Fibroblast of skin of right quadriceps (primary cell): ENCODE measurements at places on chromosomes 16 and 17.

GRCh38 chr17:81927653-81928543 is at the start of gene MAFG:
MAFG (minus strand) TSS chr17:81927735; CDS start chr17:81923185, 4,550 bp downstream.
- DNase-seq, result peak; percentile 94

DNA sequence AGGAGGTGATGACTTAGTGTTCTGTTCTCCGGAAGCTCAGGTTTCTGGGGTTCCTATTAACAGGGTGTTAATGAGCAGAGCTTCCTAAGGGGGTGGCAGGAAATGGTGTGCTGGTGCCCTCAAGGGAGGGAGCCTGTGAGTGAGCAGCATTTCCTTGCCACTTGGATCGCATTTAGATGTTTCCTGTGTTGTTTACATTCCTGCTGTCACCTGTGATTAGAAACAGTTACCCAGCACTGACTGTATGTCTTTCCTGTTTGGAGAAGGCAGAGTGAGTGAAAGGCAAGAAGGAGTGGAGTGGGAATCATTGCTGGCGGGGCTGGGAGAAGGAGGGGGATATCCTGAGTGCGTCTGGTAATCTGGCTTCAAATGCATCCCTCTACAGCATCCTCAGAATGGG is 214.6 kb downstream of the CCDC182 start:
- no peak for DNase-seq

DNA sequence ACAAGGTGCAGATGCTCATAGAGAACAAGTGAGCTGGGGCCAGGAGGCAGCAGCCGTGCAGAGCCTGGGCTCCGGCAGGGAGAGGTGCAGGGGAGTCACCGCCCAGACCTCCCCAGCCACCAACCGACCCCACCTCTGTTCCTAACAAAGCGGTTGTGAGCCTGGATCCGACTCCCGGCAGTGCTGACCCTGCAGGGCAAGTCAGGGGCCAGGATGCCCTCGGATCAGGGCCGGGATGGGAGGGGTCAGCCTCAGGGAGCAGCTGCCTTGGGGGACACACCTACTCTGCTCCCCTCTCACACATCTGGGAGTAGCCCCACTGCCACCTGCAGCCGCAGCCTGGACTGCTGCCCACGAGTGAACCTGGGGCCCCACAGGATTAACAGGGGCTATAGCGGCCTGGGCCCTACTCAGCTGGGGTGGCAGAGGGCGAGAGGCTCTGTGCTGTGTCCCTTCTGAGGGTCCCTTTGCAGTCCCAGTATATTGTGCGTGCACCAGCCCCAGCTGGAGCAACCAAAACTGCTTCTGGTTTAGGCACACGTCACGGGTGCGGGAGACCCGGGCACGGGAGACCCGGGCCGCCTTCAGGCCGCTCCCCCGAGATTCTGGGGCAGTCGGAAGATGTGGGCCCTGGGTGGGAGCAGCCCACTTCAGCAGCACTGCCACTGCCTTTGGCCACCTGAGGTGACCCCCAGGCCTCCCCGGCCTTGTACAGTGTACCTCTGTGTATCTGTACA is 21.2 kb downstream of the MNT start:
- no peak for DNase-seq

- DNase-seq, result no peak
Measured at GRCh38 chr17:80585890-80586845, 41.5 kb downstream of the RPTOR start.

GRCh38 chr17:4515501-4515900 is 16.8 kb downstream of the SPNS2 start:
- no peak for DNase-seq

- DNase-seq, result peak; percentile 56
Measured at GRCh38 chr17:43517615-43518386, 28.3 kb downstream of the ETV4 start.

GRCh38 chr17:9958586-9959281 is 53.7 kb upstream of the RCVRN start:
- no peak for DNase-seq

DNA sequence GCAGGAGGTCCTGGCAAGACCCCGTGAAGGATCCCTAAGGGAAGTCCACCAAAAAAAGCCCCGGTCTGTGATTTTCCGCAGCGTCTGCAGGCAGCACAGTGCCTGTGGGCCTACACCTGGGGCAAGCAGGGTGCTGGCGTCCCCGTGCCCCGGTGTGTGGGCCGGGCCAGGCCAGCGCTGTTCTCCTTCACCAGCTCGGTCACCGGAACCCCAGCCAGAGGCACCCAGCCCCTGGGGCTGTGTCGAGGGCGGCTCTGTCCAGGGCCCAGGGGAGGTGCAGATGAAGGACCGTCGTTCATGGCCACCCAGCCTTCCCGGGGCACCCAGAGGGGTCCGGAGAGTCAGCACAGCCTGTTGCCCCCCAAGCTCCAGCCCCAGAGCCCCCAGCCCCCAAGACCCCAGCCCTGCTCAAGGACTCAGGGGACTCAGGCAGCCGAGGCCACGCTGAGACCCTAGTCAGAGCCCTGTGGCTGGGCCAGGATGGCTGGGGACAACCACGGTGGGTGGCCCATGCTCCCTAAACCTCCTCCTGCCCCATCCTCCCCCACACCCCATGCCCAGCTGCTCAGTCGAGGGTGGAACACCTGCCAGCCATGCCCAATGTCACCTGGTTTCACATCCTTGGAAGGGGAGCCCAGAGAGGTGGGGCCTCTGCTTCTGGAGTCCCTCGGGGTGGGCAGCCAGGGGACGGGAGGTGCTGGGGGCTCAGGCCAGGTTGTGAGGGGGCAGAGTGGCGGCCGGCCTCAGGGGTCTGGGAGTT is 5.7 kb upstream of the C1QTNF8 start:
- no peak for DNase-seq

DNA sequence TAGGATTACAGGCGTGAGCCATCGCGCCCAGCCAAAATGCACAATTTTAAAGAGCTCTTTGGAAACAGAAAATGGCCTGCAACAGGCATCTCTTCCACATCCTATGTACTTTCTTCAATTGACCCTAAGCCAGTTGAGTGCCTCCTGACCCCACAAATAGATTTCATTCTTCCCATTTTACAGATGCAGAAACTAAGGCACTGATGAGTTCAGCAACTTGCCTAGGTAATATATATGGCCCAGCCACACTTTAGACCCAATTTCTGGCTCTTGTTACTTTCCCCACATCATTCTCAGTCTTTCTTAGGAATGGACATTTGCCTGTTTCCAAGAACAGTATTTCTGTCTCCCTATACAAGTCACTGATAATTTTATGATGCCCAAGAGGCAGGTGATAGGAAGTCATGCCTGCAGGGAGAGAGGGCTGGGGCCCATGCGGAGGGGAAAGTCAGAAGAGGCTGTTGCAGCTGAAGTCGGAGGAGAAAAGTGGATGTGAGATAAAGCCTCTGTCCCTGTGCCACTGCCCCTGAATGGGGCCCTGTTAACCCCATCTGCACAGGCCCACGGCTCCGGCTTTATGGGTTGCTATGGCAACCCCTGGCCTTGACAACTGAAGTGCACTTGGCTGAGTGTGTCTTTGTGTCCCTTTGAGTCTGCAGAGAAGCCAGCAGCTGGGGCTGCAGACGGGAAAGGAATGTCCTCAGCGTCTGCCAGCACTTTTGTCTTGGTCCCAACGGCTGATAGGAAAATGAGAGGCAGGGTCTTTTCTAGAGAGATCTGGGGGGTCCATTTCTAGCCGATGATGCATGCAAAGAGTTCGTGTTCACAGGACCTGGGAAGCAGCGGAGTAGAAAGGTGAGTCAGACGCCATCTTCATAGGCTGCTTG is 45.9 kb downstream of the ABAT start:
- no peak for DNase-seq

DNA sequence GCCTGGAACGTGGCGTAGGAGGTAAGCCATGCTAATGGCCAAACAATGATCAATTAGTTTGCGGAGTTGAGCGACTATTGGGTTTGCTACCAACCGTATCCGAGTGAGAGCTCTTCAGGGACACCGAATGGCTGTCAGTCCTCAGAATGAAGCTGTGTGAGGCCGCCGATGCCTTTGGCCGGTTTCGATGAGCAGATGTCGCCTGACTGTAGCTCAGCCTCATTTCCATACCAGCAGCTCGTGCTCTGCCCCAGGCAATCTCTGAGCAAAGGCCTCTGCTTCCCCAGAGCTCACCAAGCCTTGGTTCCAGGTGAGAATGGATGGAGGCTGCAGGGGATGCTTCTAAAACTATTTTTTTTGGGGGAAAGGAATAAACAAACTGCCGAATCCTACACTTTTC is 111.7 kb upstream of the HS3ST4 start:
- no peak for DNase-seq

- no peak for DNase-seq
Measured at GRCh38 chr16:49660626-49661025, 195.3 kb downstream of the ZNF423 start.

GRCh38 chr16:56634715-56635440 is 2.4 kb downstream of the MT1M start:
- no peak for DNase-seq

- no peak for DNase-seq
Measured at GRCh38 chr16:87333101-87333500, 15.9 kb upstream of the C16orf95 start.

DNA sequence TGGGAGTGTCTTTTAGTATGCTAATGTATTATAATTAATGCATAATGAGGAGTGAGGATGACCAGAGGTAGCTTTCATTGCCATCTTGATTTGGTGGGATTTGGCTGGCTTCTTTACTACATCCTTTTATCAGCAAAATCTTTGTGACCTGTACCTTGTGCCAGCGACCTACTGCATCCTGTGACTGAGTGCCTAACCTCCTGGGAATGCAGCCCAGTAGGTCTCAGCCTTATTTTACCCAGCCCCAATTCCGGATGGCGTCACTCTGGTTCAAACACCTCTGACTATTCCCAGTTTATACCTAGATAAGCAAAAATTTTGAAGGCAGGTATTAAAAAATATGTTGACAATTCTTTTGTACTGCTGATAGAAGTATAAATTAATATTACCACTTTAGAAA is 10.5 kb upstream of the BLMH start:
- no peak for DNase-seq

- no peak for DNase-seq
Measured at GRCh38 chr16:55592306-55592705, 25.8 kb downstream of the CAPNS2 start.

- DNase-seq, result no peak
Measured at GRCh38 chr17:47223007-47223406, 13.9 kb downstream of the MYL4 start.

GRCh38 chr17:47829870-47830269 is 1.5 kb downstream of the MRPL10 start:
- no peak for DNase-seq

- no peak for DNase-seq
Measured at GRCh38 chr17:78803186-78803845, 21.2 kb upstream of the CYTH1 start.

GRCh38 chr17:55155856-55156560 is 108.8 kb upstream of the HLF start:
- no peak for DNase-seq

DNA sequence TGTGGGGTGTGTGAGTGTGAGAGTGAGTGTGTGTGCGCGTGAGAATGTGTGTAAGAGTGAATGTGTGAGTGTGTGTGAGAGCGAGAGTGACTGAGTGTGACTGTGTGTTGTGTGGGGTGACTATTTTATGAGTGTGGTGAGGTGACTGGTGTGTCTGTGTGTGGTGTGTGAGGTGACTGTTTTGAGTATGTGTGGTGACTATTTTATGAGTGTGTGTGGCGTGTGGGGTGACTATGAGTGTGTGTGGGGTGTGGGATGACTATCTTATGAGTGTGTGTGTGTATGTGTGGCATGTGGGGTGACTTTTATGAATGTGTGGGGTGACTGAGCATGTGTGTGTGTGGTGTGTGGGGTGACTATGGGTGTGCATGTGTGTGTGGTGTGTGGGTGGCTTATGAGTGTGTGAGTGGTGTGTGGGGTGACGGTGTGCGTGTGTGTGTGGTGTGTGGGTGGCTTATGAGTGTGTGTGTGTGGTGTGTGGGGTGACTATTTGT is 152.9 kb upstream of the PLCG2 start:
- DNase-seq, result no peak

DNA sequence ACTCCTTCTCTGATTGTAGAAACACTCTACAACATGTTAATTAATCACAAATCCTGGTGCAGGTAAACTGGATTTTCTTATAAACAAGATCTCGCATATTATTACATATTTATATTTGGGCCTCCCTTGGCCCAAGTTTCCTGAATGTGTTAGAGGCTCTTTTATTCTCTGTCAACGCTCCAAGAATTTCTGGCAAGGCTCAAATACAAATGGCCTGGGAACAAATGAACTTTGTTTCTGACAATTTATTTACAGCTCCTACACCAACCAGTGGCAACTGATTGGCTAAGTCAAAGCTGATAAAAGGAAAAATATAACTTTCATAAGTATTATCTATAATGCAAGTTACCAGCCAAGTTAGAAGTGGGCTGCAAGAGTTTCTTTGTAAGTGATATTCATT is 64.9 kb upstream of the CORO6 start:
- no peak for DNase-seq

DNA sequence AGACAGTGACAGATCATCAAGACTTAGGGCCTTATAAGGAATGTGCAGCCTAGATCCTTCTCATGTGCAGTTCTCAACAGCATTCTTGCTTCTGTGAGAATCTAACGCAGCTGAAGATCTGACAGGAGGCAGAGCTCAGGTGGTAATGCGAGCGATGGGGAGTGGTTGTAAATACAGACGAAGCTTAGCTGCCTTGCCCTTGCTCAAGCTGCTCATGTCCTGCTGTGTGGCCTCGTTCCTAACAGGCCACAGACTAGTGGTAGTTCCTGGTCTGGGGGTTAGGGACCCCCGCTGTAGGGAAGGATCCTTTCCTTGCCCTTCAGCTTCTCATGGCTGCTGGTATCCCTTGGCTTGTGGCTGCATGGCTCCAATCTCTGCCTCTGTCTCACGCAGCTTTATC is 10.3 kb upstream of the NTN1 start:
- DNase-seq, result no peak

DNA sequence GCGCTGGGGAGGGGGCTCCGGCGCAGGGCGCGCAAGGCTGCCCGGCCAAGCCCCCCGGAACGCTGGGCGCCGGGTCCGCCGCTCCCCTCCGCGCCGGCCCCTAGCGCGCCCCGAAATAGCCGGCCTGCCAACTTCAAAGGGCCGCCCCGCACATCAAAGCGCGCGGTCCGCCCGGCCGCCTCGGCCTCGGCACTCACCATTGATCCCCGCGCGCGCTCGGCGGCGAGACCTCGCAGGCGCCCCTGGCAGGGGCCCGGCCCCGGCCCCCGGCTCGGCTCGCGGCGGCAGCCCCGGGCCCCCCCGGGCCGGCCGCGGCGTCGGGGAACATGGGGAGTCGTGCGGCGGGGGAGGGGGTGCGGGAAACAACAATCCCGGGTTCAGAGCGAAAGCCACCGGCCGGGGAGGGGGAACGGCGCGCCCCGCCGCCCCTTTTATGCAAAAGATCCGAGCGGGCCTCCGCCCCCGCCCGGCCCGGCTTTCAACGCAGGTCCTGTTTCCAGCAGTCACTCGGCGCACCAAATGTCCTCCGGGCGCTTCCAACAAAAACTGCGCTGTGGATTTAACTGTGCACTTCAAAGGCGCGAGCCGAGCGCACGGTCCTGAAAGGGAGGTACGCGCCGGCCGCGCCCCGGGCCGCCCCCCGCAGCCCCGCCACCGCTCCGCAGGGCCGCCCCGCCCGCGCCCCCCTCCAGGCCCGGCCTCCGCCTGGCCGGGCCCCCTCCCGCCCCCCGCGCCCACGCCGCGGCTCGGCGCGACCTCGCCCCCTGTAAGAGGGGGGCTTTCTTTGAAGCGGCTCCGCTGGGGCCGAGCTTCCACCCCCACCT is 608 bp downstream of the AXIN2 start:
- peak; percentile 87 for DNase-seq

GRCh38 chr17:2427910-2428309 is 27.1 kb upstream of the MNT start:
- no peak for DNase-seq

GRCh38 chr17:55883149-55883548 is 132.3 kb downstream of the PCTP start:
- DNase-seq, result no peak
